ENCODE measurements at places on chromosomes 5 and 9.

DNA sequence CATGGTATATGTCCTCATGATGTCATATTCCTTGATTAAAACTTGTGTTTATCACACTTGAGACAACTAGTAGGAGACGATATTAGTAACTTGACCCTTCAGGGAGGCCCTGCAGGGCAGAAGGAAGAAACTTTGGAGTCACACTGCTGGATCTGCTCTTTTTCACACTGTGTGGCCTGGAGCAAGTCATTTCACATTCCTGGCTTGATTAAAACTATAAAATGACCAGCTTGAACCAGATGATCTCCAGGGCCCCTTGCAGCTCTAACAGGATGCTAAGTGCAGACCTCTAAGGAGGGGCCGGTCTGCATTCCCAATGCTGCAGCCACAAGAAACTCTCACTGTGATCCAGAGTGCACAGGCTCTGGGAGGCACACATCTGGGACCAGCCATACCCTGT lies 146.4 kb upstream of the ZNF366 start:
- DNase-seq, result no peak

DNA sequence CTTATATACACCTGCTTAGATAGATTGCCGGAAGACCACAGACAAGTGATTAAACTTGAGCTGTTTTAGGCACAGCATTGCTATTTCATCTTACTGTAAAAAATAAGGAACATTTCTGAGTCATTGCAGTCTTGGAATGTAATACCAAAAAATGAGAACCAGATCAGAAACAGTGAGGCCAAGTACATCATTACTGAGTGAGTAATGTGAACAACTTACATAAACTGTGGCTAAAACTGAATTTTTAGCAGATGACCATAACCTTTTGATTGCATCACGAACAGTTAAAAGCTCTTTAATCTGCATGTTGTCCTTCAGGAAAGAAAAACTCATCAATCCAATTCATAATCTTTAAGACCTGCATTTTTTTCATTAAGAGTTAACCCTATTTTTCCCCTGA lies 157.1 kb upstream of the FGF10 start:
- DNase-seq, result no peak

DNA sequence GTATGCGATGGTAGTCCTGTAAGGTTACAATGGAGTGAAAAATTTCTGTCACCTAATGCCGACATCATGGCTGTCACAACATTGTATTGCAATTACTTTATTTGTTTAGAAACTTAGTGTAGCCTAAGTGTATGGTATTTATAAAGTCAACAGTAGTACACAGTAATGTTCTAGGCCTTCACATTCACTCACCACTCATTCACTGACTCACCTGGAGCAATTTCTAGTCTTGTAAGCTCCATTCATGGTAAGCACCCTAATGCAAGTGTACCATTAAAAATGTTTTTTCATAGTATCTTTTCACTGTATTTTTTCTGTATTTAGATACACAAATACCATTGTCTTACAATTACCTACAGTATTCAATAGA lies 58.5 kb downstream of the ATP10B start:
- no peak for DNase-seq

DNA sequence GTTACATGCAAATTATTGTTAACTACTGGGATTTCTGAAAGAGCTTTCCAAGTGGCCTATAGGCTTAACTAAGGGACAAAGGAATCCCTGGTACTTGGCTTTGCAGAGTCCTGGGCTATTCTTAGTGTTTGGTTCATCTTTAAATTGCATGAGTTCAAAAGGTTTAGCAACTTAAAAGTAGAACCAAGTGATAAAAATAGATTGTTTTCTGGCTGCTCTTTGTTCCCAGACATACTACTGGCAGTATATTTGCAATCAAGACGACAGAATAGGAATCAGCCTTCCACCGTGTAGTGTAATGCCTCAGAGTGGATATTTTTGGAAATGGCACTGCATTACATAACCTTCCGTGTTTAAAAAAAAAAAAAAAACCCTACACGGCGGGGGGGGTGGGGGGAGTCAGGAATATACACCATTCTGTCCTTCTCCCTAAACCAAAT lies 1.0 kb downstream of the NREP start:
- no peak for DNase-seq

GRCh38 chr5:157602505-157602904 lies 26.9 kb upstream of the ADAM19 start:
- no peak for DNase-seq

DNA sequence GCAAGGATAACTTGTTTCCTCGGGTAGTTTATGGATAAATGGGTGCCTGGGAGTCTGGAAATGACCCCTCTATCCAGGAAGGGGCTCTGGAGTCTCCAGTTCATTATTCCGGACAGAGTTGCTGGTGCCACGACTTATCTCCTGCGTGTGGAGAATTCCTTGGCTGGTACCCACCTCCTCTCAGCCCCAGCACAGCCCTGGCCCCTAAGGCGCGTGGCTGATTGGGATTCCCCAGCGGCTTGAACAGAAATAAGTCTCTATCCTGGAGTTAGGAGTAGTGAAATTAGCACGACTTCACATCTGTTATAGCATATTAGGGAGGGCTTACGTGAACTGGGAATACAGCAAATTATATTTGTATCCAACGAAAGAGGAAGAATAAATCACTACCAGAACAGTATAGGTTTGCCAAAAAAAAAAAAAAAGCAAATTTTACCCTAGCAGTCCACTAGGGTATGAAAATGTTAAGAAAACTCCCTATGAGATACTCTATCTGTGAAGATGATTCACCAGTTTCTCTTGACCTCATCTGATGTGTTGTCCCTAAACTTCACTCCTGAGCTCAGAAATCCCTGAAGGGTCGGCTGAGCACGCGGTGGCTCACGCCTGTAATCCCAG lies 172.5 kb upstream of the OTULINL start:
- no peak for DNase-seq

DNA sequence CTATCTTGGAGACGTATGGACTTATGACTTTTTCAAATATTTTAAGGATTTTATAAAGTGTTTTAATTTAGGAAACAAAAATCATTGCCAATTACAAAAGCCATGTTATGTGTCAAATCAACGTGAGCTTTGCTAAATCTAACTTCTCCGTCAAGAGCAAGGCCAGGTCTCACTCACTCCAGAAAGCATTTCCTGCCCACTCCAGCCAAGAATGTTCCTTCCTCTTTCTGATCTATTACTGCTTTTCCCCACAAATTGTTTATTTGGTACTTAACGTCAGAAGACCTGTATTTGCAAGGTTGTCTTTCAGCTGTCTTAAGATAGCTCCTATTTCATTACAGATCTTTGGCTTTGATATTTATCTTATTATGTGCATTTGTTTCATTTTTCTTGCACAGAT lies 193.5 kb upstream of the HAPLN1 start:
- DNase-seq, result no peak

DNA sequence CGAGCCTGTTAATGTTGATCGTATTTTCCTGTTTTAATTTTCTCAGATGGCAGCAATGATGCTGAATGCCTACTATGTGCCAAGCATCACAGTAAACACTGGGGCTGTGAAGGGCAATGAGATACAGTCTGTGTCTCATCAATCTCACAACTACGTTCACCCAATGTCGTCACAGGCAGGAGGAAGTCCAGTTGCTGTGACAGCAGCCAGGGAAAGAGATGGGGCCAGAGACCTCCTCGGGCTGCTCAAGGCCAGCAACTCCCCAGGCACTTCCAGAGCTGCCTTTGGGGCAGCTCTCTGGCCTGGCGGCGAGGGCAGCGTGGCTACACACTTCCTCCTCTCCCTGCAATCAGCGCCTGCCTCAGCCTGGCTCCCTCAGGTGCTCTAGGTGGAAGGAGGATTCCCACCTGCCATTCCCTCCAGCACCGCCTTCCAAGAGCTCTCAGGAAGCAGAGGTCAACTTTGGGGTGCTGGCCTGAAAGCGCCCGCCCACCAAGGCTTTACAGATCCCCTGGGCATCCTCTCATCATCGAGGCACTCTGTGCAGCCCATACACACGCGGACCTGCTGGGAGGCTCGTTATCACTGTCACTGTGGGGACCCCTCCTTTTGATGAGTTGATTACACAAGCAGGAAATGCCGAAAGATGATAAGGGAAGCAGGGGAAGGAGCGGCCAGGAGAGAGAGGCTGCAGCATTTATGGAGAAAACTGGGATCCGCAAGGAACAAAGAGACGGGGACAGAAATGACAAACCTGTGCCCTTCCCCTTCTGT lies 159.2 kb downstream of the ZDHHC21 start:
- DNase-seq, result no peak

DNA sequence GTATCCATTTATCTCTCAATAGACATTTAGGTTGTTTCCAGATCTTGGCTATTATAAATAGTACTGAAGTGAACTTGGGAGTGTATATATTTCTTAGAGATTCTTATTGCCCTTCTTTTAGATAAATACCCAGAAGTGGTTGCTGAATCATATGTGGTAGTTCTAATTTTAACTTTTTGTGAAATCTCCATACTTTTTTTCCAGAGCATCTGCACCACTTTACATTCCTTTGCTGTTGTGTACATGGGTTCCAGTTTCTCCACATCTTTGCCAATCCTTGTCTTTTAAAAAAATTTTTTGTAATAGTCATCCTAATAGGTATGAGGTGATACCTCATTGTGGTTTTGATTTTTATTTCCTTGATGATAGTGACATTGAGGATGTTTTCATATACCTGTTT lies 303.7 kb downstream of the CCDC171 start:
- no peak for DNase-seq

GRCh38 chr9:2013743-2014475 lies 1.2 kb upstream of the SMARCA2 start:
- DNase-seq, result no peak

DNA sequence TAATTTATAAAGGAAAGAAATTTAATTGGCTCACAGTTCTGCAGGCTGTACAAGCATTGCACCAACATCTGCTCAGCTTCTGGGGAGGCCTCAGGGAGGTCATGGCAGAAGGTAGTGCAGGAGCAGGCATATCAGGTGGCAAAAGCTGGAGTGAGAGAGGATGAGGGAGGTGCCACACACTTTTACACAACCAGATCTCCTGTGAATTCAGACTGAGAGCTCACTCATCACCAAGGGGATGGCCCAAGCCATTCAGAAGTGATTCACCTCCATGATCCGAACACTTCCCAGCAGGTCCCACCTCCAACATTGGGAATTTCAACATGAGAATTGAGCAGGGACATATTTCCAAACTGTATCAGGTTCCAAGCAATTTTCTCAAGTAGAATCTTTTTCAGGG lies 84.7 kb upstream of the BRINP1 start:
- no peak for DNase-seq

DNA sequence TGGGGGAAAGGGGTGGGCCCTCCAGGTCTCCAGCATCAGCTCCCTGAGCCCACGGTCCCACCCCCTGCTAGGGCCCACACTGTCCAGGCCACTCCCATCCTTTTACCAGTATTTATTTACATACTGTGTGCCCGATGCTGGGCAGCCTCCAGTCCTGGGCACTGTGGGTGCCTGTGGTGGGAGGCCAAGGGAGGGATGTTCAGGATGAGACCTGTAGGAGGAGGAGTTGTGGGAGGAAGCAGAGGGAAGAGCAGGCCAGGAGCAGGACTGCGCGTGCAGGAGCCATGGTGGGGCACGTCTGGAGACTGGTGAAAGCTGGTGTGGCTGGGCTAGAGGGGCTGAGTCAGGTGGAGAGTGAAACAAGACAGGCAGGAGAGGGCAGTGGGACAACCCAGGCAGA lies 267.4 kb downstream of the HSPA4 start:
- DNase-seq, result no peak

DNA sequence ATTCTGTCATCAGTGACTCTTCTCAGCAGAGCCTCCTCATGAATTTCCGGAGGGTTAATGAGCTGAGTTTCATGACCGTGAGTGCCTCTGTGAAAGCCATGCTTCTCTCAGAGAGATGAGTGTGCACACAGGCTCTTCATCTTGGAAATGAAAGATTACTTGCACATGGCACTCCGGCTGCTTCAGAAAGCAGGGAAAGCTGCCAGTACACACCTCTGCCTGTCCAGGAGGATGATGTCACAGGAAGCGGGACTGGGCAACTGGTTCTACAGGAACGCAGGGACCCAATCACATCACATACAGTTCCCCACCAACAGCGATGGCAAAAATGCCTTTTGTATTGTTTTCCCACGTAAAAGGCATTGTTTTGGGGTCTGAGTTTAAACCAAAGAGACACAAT lies 286.0 kb upstream of the DAP start:
- DNase-seq, result no peak

DNA sequence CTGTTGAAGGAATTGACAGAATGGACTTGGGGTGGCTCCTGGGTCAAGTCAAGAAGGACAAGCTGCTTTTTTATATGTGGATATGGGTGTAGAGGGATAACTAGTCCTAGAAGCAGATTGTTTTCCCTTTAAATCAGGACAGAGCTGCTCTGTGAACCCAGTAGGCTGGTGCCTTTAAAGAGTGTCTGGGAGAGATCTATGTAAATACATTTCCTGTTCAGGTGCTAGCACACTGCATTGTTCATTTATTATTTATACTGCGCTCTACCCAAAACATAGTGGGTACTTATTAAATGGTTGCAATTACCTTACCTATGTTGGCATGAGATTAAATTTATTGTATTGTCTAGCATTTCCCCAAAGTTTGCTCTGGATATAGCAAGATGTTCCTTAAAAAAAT lies 86.6 kb upstream of the EQTN start:
- DNase-seq, result no peak

DNA sequence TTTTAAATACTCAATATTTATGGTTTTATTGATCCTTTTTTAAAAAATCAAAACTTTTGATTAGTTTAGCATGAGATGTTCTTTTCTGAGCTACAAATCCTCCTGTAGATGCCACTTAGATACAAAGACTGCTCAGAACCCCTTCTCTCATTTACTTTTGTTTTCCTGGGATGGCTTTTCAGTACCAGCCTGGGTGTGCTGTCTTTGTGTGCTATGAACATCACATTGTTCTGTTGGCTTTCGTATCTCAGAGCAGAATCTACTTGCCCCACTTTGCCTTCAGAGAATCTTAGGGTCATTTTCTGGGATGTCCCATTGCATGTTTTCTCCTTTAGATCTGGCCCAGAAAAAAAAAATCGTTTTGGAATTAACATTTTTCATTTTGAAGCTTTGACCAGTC lies 85.9 kb downstream of the RASGRF2 start:
- DNase-seq, result no peak

DNA sequence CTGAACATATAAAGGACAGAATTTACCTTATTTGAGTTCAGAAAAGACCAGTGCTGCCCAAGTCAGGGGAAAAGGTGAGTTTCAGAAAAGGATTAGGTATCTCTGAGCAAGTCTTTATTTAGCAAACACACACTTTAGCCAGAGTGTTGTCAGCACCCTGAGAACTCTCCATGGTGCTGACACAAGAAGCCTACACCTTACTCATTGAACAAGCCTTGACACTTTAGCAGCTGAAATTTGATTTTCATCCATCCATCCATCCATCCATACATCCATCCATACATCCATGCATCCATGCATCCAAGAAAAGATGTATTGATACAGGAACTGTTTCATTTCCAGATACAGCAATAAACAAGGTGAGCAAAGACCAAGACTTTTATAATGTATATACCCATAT lies 311.2 kb downstream of the TRIM32 start:
- no peak for DNase-seq

GRCh38 chr5:168802337-168802736 lies 223.2 kb upstream of the PANK3 start:
- DNase-seq, result no peak

GRCh38 chr5:179131321-179131835 lies 71.2 kb downstream of the ZNF354C start:
- no peak for DNase-seq

- no peak for DNase-seq
Observed at GRCh38 chr5:157400741-157401495, 59.1 kb upstream of the NIPAL4 start.
